ENCODE measurements at places on chromosomes 11 and 22.

DNA sequence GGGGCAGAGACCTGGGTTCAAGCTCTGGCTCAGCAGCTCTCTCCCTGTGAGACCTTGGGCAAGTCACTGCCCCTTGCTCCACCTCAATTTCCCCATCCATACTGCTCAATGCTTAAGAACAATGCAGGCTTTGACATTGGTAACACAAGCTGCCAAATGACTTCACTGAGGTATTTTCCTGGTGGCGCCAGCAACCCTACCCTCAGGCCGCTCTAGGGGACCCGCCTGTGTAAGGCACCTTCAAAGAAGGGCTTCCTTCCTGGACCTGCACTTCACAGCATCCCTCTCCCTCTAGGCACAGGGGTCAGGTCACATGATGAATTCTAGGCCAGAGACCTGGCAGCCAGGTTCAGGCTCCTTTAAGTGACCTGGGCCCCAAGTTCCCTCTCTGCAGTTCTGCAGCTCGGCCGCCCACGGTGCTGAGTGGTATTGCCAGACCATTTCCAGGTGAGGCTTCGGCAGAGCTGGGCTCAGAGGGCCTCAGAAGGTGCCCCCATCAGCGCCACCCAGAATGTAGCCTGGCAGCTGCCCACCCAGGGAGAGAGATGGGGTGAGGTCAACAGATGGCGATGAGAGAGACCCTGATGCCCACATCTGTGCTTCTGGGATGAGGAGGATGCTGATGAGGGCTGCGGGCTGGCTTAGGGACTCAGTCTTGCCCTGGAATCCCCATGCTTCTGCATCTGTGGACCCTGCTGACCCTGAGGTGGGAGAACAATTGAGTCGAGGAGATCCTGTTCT is 4.5 kb downstream of the WNT11 start:
- DNase-seq, result no peak

GRCh38 chr11:104490182-104490581 is 326.2 kb upstream of the PDGFD start:
- DNase-seq, result no peak

DNA sequence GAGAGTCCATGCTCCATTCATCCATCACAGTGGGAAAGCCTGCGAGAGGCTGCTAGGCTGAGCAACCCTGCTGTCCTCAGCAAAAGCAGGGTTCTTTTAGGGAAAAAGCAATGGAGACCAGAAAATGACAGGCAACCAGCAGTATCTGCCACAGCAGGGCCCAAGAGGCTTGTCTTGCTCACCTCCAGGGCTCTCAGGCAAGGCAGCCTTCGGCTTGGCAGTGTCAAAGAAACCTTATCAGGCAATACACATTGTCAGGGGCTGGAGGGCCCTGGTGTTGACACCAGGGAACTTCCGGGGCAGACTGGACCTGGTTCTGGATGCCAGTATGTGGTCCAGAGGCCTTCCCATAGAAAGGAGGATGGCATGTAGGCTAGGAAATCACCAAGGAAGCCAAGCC is 10.2 kb upstream of the TLCD5 start:
- DNase-seq, result no peak

DNA sequence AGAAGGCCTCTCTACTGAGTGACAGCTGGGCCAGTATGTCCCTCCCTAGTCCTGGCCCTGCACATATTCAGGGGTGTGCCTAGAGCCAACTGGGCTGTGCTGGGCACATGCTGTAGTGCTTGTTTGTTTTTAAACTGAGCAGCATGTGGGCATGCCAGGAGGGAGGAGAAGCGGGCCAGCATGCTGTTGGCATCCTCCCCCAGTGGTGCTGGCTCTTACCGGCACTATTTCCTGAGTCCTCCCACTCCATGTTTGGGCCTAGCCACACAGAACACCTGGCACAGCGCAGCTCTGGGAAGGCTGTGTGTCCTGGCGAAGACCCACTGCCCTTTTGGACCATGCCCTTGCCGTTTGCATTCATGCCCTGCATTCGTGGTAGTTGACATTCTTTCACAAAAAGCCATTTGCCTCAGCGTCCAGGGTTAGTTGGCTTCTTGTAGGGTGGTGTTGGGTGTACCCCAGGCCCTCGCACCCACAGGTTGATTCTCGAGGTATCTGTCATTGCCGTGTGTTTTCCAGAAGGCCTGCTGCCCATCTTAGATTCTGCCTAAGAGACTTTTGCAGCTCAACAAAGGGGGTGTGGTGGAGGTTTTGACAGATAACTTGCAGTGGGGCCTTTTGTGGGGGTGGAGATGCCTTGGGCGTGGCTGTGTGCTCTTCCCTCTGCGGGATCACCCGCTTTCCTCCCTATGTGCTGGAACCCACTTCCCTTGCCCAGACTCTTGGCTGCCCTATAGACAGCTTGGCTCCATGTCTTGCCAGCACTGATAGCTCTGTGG is 13.6 kb downstream of the DGCR8 start:
- no peak for DNase-seq

DNA sequence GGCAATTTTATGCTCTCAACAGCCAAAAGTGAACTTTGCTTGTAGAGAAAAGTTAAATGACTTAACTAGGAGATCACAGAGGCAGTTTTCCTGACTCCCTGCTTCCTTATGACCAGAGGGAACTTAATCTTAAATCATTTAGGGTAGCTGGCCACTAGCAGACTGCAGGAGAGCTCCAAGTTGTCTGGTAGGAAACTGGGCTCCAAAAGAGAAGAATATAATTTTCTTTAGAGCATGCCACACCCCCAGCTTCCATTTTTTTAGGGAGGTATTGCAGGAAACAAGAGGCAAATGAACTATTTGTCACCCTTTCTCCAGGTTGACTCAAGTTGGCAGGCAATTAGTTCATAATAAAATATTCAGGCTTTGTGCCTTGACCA is 2.6 kb downstream of the METTL15 start:
- no peak for DNase-seq

DNA sequence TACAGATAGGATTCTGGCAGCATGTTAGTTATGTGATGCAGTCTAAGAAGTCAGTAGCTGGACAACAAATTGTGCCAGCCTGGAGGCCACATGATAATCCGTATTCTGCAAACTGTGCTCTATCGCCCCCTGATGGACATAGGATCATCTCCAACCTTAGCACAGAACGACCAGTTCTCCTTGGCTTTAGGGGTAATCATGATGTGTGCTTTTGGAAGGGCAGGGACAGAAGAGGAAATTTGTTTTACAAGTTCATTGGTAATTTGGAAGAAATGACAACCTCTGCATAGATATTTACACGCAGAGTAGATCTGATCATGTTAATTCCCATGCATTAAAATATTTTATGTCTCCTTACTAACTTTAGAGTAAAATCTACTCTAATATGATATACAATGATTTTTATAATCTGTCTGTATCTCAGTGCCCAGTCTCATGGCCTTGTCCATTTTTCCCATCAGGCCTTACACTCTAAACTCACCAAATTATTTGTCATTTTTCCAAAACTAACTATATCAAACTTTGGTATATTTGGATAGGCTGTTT is 12.1 kb downstream of the OR10D3 start:
- DNase-seq, result peak; percentile 41

- DNase-seq, result no peak
These were observed 78.0 kb downstream of the TENM4 start for GRCh38 chr11:79362821-79363220.

GRCh38 chr22:42769574-42770447 is 49.1 kb upstream of the A4GALT start:
- DNase-seq, result no peak

DNA sequence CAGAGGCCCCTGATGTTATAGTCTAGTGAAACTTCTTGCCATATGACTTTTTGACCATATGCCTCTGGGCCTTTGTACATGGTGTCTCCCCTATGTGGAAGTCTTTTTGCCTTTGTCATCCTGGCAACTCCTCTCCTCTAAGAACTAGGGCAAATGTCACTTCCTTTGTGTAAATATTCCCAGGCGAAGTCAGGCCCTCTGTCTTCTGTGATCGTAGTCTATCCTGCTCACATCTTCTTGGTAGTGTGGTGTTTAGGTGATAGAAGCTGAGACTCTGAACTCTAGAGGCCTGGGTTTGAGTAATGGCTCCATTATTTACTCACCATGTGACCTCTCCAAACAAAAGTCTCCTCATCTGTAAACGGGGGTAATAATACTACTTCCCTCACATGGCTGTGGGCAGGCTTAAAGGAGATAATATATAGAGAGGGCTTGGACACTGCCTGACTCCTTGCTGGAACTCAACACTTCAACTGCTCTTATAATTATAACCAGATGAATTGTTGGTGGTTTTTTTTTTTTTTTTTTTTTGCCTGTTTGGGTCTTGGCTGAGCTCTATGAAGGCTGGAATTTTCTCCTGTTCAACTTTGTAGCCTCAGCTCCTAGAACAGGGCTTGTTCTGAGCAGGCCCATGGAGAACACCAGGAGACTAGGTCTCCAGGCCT is 43.8 kb downstream of the INSC start:
- DNase-seq, result no peak

Data from neuronal stem cell (in vitro differentiated cells).